ENCODE measurements at places on chromosomes 13 and 19. TPM values are rescaled to one million over a fixed set of nuclear protein-coding genes. Genes with fewer than 3 reads are reported as not detected.
A peak's percentile ranks its signal among the peaks of the same experiment; 100 is the strongest.

- DNase-seq = no peak
Measured at GRCh38 chr13:112466132-112467058, 90.2 kb downstream of the SPACA7 start.

DNA sequence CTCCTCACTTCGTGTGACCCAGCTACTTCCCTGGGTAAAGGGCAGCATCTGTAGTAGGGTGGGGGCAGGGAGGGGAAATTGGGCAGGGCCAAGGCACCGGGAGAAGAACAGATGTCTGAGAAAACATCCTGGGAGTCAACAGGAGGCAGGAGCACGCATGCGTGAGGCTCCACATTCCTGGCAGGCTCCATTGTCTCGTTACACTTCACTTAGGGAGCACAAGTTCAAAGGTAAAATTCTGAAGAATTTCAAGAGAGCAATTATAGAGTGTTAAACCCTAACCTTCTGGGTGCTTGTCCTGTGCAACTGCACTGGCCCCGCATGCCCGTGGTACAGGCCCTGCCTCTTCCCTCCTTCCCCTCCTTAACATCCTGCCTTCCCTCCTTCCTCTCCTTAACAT, 79.6 kb upstream of the POMP start:
- DNase-seq = no peak

GRCh38 chr13:94731028-94731427, 18.7 kb upstream of the SOX21 start:
- DNase-seq = no peak

- DNase-seq = no peak
Measured at GRCh38 chr19:15223649-15224361, 8.4 kb downstream of the EPHX3 start.

DNA sequence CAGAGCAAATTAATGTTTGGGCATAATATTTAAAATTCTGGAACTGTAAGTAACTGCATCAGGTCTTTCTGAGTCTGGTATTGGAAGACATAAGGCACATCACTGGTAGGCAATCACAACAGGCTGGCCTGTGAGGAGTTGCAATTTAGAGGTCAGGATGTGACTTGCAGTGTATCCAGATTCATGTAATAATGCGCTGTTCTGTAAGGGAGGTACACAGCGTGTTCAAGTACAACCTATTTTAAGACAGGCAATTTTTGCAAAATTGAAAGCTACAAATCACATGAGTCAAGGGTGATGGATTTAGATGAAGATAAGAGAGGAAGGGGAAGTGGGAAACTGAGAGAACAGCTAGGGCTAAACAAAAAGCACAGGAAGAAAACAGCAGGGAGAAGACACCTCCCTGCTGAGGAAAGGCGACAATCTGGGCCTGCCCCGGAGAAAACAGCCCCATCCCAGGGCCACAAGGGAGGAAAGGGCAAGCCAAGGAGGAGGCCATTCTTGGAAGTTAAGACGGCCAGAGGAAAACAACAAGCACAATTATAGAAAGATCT, 138.1 kb downstream of the LACC1 start:
- DNase-seq = no peak

- peak; percentile 56 for DNase-seq
Measured at GRCh38 chr19:2059422-2060201, 8.6 kb upstream of the MKNK2 start.

DNA sequence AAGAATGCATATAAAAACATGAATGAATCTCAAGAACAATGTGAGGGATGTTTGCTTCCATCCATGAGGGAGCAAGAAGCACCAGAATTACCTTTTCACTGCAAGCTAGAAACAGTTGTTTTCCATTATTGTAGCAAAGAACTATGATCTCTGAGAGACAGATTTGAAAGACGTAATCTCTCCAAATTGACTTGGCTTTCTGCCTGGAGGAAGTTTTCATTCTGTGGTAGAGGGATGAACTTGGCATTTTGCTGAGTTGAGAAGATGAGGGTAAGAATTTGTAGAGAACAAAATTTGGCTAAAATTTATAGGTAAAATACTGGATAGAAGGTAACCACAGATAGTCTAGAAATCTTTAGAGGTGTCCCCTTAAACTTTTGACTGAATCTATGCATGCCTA, 496.8 kb downstream of the TDRD3 start:
- DNase-seq = no peak

Gene PCSK4
- 5.0 TPM for polyA plus RNA-seq

Gene RXFP2
- polyA plus RNA-seq = 1.3 TPM

Gene ZNF497
- polyA plus RNA-seq = 4.2 TPM

All from left kidney (tissue), 8 donors.